ENCODE measurements at places on chromosomes 3 and 15.

DNA sequence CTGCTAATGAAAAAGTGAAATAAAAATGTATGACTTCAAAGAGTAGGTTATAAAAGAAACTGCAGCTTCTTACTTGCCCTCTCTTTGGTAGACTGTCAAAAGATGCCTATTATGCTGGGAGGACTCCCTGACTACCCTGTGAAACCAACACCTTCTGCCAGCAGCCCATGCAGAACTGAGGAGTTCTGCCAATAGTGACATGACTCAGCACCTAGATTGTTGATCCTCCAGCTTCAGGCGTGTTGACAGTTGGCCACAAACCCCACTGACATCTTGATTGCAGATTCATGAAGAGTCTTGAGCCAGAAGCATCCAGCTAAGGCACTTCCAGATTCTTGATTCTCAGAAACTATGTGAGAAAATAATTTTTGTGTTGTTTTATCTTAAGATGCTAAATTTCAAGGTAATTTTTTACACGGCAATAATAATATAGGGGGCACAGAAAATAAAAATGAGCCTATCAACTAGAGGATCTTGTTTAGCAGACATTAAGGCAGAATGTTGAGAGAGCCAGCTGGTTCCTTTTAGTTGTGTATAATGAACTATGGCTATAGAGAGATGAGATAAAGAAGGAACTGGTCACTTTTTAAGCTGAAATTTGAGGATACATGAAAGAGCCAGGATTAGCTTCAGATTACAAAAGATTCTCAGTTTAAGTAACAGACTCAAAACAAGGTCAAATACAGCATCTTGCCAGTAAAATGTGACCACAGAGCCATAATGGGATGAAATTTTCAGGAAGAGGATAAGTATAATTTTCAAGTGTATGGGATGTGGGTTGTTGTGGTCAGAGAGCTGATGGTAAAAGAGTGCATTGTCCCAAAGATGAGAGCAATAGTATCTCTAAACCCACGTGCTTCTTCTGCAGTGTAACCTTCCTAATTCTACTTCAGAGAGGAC is 588.7 kb upstream of the CBLB start:
- DNase-seq: peak; percentile 49

- no peak for DNase-seq
These were observed 129.1 kb upstream of the MEF2A start for GRCh38 chr15:99436542-99437314.

DNA sequence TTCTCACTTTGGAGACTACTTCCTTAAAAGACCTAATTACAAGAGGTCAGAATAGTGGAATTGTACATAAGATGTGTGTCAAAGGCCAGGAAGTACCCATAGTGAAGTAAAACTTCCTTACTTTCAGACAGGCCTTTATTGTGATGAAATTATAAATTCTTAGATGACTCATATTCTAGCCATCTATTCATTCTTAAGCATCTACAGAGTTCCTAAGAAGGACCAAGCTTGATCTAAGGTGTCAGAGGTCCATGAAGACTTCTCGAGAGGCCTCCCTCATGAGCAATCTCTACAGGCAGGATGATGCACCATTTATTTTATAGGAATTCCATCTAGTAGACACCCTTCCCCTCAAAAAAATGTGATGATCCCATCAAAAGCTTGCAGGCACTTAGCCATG is 493.3 kb downstream of the MAGI1 start:
- no peak for DNase-seq

DNA sequence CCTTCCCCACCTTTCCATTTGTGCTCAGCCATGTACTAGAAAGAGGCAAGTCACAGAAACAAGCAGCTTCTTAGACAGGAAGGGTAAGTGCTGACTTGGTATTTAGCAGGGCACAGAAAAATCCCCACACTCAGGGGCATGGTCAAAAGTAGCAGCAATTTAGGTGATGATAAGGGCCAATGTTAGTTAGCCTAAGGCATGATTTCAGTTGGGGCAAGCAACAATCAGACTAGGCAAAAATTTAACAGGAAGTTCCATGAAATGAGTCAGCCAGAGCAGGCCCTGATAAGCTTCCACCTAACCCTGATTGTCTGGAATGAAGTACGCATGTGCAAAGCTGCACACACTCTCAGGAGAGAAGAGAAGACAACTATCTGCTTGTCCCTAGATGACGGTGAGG is 423.4 kb upstream of the UBE2E2 start:
- no peak for DNase-seq

GRCh38 chr15:58519516-58519915 is 87.7 kb downstream of the LIPC start:
- DNase-seq: no peak

DNA sequence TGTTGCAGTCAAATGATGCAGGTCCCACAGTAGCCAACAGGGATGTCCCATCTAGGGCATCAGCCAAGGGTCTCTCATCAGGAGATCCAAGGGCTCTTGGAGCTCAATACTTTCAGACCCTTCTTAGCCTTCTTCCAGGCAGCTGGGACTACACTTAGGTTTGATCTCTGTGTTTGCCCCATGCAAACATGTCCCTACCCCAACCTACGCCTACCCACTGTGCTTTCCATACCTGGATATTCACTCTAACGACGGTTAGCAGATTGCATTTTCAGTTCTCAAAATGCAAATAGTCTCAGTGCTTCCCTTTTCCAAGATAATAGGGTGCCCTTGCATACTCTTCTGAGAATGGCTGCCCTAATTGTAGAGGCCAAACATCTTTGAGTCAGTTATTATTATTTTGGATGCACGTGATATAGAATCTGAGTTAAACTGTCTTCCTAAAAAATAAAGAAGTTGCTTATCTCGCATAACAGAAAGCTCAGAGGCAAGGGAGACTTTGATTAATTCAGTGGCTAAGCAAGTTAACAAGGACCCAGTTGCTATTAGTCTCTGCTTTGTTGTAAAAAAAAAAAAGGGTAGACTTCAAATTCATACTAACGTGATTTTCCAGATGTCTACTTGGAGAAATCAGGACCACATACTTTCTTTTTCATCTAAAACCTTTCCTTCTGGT is 1.0 kb upstream of the CEP70 start:
- DNase-seq: no peak

DNA sequence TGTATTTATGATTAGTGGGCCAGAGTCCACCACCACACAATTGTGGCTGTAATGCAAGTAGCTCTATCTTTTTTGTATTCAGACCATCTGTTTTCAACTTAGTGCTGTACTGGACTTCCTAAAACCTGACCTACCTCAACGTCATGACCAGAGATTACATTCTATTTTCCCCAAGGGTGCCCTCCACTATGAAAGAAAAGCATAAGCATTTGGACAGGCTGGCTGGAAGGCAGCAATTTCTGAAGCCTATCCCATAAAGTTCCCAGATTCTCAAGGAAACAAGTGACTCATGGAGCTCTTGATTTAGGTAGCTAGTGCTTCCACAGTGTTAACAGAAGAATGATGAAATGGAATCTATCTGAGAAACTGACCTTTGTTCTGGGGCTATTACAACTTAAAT is 75.8 kb downstream of the COL8A1 start:
- DNase-seq: no peak

DNA sequence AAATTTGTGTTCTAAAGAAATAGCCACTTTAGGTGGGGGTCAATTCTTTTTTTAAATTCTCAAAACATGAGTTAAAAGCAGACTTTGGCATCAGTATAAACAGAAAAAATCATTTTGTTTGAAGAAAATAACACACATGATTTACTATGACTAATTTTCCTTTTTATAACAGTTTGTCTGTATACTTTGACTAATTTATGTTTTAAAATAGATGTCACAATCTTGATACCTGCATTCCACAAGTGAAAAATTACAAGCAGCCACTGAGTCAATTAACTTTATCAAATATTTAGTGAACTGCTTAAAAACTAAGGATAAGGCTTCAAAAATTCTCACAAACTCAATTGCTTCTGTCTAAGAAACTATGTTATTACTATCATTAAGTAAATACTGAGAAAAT is 235.0 kb downstream of the TBC1D5 start:
- DNase-seq: no peak

DNA sequence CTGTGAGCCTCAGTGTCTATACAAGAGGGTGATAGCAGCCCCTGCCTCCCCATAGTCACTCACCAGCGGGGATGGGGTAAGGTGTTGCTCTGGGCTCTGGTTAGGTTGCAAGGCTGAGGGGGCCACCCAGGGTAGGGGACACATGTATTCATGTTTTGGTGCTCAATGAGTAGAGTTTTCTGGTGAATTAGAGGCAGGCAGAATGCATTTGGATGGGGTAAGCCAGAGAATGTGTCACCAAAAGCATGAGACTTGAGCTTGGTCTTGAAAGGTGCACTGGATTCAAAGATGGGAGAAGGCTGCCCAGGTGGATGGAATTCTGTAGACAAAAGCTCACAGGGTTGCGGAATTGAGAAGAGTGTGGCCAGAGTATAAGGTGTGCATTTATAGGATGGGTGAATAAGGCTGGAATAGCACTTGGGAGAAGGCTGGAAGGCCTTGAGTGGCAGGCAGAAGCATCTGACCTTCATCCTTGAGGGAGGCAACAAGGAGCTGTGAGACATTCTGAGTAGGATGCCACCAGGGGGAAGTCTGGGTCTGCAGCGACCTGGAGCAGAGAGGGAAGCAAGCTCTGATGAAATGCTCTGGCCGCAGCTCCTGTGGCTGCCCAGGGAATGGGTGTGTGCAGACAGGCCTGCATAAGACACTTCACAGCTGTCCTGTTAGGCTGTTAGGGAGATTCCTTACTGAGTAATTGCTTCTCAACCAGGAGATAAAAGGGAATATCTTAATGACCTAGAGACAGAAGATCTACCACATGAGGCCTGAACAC is 149.6 kb downstream of the CHDH start:
- DNase-seq: no peak

DNA sequence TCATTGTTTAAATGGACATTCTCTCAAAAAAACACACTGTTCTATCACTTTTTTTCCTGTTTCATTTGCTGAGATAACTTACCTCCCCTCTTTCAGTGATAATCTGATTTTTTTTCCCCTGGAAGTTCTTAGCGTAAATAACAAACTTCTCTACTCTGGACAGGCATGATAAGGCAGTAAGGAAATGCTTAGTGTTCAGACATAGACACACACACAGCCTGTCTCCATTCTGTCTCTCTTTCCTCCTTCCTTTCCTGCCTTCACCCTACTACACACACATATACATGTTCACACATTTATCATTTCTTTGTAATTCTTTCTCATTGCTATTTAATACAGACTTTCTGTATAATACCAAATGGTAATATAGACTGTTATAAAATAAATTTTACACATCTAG is 470.8 kb upstream of the ROBO1 start:
- DNase-seq: no peak

- DNase-seq: no peak
These were observed 121.4 kb upstream of the CHRM5 start for GRCh38 chr15:33846862-33847261.

- DNase-seq: no peak
These were observed 330.5 kb upstream of the CTDSPL start for GRCh38 chr3:37531066-37531720.

GRCh38 chr3:107600780-107601179 is 78.0 kb downstream of the BBX start:
- no peak for DNase-seq

- no peak for DNase-seq
These were observed 171.9 kb downstream of the CACNA2D3 start for GRCh38 chr3:54294214-54294613.

All from hypothalamus (tissue), 51 donors.